ENCODE measurements at places on chromosomes 3 and 15.
A peak's percentile ranks its signal among the peaks of the same experiment; 100 is the strongest.

GRCh38 chr3:143525408-143525807, 322.9 kb downstream of the SLC9A9 start:
- no peak for DNase-seq

DNA sequence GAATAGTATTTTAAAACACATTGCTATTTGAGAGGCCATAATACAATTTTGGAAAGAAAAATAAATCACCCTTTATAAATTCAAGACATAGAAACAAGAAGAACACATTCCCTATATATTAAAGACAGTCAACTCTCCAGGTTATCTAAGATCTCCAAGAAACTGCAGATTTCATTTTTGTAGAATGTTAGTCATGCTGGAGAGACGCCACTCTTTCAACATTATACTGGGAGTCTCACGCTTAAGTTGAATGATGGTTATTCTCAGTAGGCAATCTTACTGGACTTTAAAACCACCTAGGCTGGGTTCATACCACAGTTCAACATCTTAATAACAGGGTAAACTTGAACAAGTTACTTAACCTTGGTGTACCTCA, 3.6 kb upstream of the CHRM5 start:
- DNase-seq: no peak

- no peak for DNase-seq
Measured at GRCh38 chr3:120741837-120742197, 499 bp downstream of the RABL3 start.

GRCh38 chr3:160569894-160570652, 4.7 kb upstream of the KPNA4 start:
- DNase-seq: no peak

- no peak for DNase-seq
Measured at GRCh38 chr3:134650431-134651346, at the start of gene KY. TSS of gene KY (minus strand) at chr3:134651022. CDS start at chr3:134650960, 62 bp downstream.

DNA sequence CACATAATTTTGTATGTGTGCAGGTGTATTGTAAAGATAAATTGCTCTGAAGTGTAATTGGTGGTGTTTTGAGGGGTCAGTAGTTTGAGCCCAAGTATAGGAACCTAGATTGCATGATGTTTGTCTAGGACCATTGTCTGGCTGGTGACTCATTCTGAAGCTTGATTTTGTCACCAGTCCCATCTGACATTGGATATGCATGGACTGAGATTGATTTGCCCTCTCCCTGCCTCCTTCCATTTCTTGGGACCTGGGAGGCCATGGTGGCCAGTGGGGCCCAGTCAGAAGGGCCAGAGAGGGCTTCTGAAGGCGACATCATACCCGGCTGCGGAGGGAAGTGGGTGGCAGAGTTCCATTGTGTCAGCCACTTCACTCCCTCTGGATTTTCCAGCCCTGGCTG, 62.3 kb downstream of the PDIA5 start:
- no peak for DNase-seq

DNA sequence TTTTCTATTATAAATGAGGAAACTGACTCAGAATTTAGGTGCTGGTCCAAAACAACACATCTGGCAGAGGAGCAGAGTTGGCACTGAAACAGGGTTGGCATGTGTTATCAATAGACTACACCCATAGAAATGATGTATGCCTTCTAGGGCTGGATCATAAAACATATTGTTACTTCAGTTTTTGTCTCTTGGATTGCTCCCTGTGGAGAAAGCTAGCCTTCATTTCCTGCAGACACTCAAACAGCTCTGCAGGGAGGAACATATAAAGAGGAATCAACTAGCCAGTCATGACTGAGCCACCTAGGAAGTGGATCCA, 507 bp upstream of the MRPL3 start:
- DNase-seq: no peak

- no peak for DNase-seq
Measured at GRCh38 chr3:74080056-74080461, 455.3 kb upstream of the PDZRN3 start.

DNA sequence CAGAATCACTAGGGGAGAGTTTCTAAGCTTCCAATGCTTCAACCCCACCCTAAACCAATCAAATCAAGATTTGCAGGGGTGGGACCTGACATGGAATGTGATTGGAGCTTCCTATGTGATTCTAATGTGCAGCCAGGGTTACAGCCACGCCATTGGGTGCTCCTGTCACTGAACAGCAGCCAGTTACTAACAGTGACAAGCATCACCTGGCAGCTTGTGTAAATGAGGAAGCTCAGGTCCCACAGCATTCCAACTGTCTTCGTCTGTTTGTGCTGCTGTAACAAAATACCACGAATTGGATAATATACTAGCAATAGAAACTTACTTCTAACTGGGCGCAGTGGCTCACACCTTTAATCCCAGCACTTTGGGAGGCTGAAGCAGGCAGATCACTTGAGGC, 294.9 kb downstream of the SHQ1 start:
- DNase-seq: no peak

DNA sequence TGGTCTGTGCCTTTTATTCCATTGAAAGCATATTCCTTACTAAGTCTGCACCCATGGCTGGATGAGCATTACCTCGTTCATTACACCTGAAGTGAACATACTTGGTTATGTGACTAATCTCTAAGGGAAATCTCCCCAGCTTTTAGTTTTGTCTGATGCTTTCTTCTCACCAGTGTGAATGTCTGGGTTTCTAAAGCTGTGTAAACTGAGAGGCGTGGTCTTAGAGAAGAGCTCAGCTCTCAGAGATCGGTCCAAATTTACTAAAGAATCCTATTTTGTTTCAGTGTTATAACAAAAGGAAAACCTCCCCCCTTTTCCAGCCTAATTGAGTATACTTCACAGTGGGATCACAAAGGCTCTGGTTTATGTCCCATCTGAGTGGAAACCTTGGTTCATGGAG, 352.3 kb downstream of the PTPRG start:
- no peak for DNase-seq

DNA sequence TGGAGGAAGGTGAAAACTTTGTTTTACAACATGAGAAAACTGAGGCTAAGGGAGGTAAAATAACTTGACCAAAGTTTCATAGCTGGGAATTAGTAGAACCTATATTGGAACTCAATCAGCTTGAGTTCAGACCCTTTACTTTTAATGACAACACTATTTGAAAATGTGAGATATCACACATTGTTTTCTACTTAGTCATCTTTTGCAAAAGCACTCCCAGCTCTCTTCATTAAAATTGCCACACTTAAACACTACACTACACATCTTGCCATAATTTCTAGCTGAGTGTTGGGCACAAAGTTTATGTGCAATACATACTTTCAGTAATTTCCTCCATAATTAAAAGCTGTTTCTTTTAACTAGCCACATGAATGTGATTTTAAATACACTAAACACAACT, 230.4 kb upstream of the DCBLD2 start:
- no peak for DNase-seq

- DNase-seq: no peak
Measured at GRCh38 chr3:180280555-180280954, 243.8 kb upstream of the PEX5L start.

- no peak for DNase-seq
Measured at GRCh38 chr15:54149115-54149531, 170.9 kb downstream of the UNC13C start.

GRCh38 chr3:79236496-79236895, 531.3 kb downstream of the ROBO1 start:
- DNase-seq: no peak

GRCh38 chr3:27712136-27713077, 9.7 kb downstream of the EOMES start:
- peak; percentile 85 for DNase-seq

DNA sequence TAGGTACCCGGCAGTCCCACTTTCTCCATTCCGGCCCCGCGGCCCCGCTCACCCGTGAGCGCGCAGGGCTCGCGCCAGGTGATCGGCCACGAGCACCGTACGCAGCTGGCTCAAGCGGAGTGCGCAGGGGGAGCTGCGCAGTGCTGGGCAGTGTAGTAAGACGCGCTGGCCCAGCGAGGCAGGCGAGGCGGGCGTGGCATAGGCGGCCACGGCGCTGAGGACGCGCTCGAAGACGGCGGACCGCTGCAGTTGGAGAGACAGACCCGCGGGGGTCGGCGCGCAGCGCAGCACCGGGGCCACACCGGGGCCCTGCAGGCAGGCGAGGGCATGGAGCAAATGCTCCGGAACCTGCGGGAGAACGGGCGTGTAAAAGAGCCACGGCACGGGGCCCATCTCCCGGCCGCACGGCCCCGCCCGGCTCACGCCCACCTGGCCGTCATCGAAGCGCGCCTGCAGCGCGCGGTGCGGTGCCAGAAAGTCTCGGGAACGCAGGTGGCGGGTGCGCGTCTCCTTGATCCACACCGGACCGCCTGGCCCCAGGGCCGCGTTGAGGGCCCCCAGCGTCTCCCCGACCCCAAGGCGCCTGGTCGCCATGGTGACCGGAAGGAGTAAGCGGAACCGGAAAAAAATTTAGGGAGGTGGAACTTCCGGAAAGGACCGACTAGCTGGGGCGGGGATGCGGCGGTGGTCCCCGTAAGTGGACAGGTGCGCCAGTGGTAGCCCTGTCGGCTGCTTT, at the start of gene DALRD3:
DALRD3 (minus strand) TSS at position 610 of the 736 bp plus-strand sequence; CDS start at position 594, 16 bp downstream.
- peak; percentile 73 for DNase-seq

DNA sequence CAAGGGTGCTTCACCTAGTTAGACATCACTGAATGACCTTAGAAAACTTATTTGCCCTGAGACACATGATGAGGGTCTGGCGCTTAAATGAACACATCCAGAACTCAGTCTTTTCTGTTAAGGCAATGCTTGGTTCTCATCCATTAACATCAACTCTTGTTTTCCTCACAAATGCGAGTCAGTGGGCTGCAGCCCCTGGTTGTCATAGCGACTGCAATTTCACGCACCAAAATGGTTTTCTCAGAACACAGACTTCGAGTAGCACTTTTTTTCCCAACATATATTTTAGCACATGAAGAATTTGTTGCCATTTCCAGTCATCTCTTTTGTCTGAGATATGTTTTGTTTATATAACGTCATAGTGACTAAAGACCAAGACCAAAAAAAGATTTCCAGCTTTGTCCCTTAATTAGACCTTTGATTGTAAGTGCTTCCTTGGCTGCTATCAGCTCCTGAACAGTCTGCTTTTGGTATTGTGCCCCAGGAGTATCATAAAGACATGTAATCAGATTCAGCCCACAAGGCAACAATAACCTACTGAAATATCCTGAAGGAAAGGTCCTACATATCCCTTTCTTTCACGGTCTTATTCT, 68.5 kb downstream of the GPR176 start:
- DNase-seq: no peak

- DNase-seq: no peak
Measured at GRCh38 chr15:40968290-40969085, 15.2 kb downstream of the CHAC1 start.

- no peak for DNase-seq
Measured at GRCh38 chr3:159859836-159860235, 128.8 kb upstream of the IL12A start.

GRCh38 chr15:99291643-99292042, 40.4 kb downstream of the LRRC28 start:
- DNase-seq: no peak

- DNase-seq: no peak
Measured at GRCh38 chr15:96340598-96341512, 10.4 kb downstream of the NR2F2 start.

DNA sequence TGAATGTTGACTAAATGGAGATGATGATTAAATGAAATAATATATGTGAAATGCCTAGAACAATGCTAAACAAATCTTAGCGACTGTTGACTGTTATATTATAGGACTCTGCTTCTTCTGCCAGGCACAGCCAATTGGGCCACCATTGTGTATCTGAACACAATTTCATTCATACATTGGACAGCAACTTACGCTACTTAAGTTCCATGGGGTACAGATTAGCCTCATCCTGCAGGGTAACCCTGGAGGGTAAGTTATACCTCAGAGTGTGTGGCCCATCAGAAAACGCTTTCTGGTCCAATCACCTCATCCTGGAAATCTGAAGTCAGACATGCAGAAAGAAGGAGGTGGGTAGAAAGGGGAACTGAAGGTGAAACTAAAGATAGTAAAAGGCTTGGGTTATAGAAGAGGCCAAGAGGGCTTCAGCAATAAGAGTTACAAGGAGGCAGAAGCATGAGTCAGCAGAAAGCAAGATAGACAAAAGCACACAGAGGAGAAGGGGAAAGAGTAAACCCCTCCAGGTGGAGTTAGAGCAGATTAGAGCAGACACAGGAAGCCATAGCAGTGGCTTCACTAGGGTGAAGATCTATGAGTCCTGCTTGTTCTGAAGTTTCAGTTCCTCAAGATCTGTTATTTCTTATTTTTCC, 119.3 kb upstream of the SLC24A5 start:
- DNase-seq: no peak

DNA sequence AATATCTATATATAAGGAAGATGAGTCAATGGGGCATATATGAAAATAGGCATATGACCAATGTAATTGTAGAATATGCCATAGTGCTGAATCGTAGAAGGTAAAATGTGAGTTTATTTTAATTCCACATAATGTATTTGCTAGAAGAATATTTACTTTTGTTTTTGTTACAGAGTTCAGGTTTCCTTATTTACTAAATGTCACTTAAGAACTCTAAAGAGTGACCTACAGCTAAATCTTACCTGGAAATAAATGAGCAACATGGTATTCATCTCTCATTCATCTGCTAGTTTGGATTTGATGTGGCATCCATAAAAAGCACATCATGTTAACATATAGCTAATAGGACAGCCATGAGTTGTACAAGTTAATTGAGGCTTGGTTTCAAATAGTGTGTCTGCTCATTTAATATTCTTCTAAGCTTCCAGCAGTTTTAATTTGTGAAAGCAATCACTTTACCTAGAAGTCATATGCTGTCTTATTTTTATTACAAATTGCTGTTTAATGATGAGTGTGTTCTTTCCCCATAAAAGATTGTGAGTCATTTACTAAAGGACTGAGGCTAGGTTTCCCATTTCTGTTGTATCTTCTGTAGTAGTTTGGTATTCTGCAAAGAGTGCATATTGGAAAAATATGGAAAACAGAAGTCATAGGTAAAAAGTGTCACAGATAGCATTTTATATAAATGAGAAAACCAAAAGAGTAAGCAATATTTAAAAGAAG, 222.1 kb upstream of the POU1F1 start:
- DNase-seq: no peak
